Pulmonary artery endothelial cell (primary cell): ENCODE measurements at places on chromosomes 5 and 9. TPM values are rescaled to one million over a fixed set of nuclear protein-coding genes. Genes with fewer than 3 reads are reported as not detected.
A peak's percentile ranks its signal among the peaks of the same experiment; 100 is the strongest.

GRCh38 chr9:16143947-16144890 lies 591.4 kb downstream of the CCDC171 start:
- no peak for DNase-seq

DNA sequence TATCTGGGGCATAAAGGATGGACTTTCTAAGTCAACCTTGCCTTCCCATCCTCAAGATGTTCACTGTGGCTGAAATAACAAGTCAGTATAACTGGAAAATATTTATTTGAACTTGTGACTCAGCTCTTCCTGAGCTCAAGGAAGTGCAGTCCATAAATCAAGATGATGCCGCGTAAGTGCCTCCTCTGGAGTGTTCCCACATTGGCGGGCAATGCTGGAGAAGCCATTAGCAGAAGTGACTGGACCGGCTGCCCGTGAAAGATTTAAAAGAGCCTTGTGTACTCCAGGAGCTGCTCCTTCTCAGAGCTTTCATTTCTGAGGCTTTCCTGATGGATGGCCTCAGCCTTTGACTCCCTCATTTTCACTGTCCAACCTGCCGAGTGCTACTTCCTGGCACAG lies 17.4 kb downstream of the TMOD1 start:
- DNase-seq = peak; percentile 83

- no peak for DNase-seq
Observed at GRCh38 chr9:129759319-129759718, 6.5 kb upstream of the PTGES start.

DNA sequence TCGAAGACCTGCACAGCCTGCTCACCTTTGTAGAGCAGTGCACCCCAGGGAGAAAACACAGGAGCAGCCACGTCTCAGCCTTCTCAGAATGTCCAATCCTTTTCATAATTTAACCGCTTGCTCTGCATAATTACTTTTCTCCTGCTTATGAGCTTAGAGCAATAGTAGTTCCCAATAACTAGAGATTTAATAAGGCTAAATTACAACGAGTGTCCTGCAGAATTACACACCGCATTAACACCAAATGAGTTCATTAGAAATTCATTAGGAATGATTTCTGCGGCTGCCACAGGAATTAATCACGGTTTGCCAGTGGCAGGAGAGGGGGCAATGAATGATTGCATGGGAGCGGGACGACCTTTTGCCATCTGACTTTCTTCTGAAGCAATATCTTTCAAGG lies 18.7 kb upstream of the FABP6 start:
- DNase-seq = no peak

- no peak for DNase-seq
Observed at GRCh38 chr5:133991171-133991910, 13.4 kb downstream of the VDAC1 start.

DNA sequence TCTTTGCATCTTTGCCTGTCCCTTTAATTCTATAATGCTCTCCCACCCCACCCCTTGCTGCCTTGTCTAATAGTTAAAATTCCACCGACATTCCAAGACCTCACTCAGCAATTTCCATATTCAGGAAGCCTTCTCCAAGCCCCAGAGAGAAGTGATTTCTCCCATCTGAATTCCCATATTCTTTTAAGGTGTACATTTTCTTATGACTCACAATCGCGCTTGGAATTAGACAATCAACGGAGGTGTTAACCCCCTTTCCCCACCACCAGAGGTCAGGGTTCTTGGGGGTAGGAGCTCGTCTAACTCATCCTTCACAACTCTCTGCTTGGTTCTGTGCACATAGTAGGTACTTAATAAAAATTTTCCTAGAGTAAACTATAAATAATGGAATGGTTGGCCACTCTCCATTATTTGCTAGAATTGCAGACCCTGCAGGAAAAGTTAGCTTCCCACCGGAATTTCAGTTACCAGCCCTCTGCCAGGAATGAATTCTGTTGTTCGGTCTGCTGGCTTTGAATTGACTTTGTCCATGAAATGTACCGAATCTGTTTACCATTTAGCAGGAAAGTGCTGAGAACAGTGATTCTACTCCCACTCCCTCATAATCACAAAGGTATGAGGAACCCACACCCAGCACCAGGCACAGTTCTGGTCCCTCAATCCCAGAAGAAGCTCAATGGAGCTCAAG lies 5.0 kb downstream of the KCNIP1 start:
- no peak for DNase-seq

The CAMK4 gene
- 2.2 and 5.4 TPM in 2 replicates for total RNA-seq

The TMEM215 gene
- total RNA-seq = under 0.01 and 0.18 TPM in 2 replicates

The ALG2 gene
- total RNA-seq = 43.9 and 49.2 TPM in 2 replicates

The DDX41 gene
- 107 and 135 TPM in 2 replicates for total RNA-seq

The SLCO6A1 gene
- not detected in 2 replicates for total RNA-seq

The GRXCR2 gene
- not detected in 2 replicates for total RNA-seq
